ENCODE measurements at places on chromosomes 7 and 10. TPM values are rescaled to one million over a fixed set of nuclear protein-coding genes. Genes with fewer than 3 reads are reported as not detected.

Gene OR9A2
- not detected for total RNA-seq

Gene FXYD4
- total RNA-seq, result not detected

Gene CPA2
- 5,612 TPM for total RNA-seq

Gene COA1
- total RNA-seq, result 25.3 TPM

Gene EDRF1
- total RNA-seq, result 10.1 TPM

Gene NAT16
- 0.19 TPM for total RNA-seq

Gene ZNF679
- total RNA-seq, result not detected

Gene SPDYE5
- total RNA-seq, result not detected

Gene CDC14C
- total RNA-seq, result not detected

Gene ANAPC16
- total RNA-seq, result 71.7 TPM

Gene TMEM229A
- not detected for total RNA-seq

Gene UCMA
- not detected for total RNA-seq

Gene SVOPL
- total RNA-seq, result 0.91 TPM

Gene FOXI2
- total RNA-seq, result not detected

Gene GLRX3
- total RNA-seq, result 28.6 TPM

Gene COMTD1
- 54.1 TPM for total RNA-seq

Gene TMEM120A
- total RNA-seq, result 32.8 TPM

Gene DYNC1I1
- total RNA-seq, result 0.74 TPM

Gene OPALIN
- not detected for total RNA-seq
